A673 (cell line): ENCODE measurements at places on chromosomes 3 and 15.

DNA sequence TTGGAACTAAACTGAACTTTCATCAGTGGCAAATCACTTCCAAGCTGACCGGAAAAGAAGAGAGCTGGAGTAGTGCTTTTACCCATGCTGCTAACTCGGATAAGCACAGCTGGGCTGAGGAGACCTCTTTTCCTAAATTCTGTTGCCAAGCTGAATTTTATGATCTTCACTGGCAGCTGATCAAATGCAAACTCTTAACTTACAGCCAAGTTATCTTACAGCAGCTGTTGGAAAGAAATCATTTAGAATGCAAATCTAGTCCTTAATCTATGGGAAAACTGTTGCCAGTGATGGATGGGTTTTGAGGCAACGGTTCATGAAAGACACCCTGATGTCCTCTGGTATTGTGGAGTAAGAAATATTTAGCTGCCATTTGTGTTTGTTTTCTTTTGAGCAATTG lies 216.5 kb downstream of the ZNF385D start:
- no peak overlapping the region for H3K4me3 ChIP-seq
- DNase-seq = no peak
- no peaks in the 10 kb centered on the region for H3K4me1 ChIP-seq
- H3K27me3 ChIP-seq = no peaks in the 10 kb centered on the region

GRCh38 chr15:87829332-87830050 lies 427.0 kb downstream of the NTRK3 start:
- no peaks in the 10 kb centered on the region for H3K4me1 ChIP-seq
- H3K27me3 ChIP-seq = no peaks in the 10 kb centered on the region
- H3K4me3 ChIP-seq = no peak overlapping the region

GRCh38 chr3:149085828-149086231 lies 503 bp downstream of the HLTF start:
- DNase-seq = peak; percentile 59
- peak overlapping the region; percentile 63 for H3K27ac ChIP-seq
- H3K27me3 ChIP-seq = no peaks in the 10 kb centered on the region
- H3K36me3 ChIP-seq = peaks cover 25% of the 10 kb centered on the region

DNA sequence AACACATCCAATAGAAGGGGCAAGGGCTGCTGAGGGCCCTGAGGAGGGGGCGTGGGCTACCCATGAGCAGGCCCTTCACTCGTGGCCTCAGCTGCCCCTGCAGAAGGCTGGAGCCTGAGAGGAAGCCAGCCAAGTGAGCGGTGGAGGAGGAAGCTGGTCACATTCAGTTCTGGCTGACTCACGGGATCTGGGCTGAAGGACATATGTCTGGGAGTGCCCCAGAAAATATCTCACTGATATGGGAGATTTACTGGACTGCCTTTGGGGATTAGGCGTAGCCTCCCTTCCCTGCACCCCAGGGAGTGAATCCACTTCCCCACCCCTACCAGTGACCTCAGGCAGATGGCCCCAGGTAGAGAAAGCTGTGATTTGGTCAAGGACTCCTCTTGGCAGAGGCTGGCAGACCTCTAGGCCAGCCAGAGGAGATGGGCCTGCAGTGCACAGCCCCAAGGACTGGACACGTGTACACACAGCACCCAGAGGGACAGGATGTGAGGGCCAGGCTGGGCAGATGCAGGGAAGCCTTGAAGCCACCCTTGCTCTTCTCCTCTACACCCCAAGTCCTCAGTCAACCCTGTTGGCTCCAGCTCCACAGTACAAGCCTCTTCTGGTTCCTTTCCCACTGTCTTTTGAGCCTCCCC lies 14.2 kb upstream of the ANKDD1A start:
- no peak overlapping the region for H3K4me3 ChIP-seq
- H3K27ac ChIP-seq = no peak overlapping the region
- DNase-seq = no peak
- H3K27me3 ChIP-seq = no peaks in the 10 kb centered on the region

GRCh38 chr15:65421360-65422215 lies 1.2 kb downstream of the IGDCC4 start:
- H3K4me3 ChIP-seq = peak overlapping the region; percentile 63
- peak; percentile 58 for DNase-seq
- peaks cover 28% of the 10 kb centered on the region for H3K4me1 ChIP-seq

DNA sequence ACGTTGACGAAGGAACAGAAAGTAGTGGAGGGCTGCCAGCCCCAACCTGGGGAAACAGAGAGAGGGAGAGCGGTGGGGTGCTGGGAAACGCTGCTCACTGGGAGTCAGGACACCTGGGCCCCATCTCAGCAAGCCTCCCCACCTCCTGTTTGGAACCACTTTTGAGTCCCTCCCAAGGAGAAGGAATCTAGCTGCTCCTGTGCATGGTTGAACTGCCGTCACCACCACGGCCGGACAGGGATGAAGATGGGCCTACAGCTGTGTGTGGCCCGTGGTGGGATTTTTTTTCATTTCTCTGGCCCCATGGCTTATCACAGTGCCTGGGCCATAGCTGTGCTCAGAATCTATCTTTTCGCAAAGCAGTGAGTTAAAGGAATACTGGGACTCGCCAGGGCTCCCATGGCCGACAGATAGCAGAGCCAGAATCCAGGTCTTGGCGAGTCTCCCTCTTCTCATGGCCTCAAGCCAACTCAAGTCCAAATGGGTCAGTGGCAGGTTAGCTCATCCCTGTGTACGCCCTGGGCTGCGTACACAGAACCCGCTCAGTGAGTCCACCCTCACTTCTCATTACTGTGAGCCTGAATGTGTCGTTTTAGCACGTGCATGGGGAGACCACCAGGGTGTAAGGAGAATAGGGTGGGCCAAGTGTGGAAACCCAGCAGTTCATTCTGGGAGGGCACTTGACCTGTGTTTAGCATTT lies 271.2 kb downstream of the FAM43A start:
- no peak overlapping the region for H3K27ac ChIP-seq
- no peaks in the 10 kb centered on the region for H3K4me1 ChIP-seq

- H3K36me3 ChIP-seq = no peaks in the 10 kb centered on the region
- H3K27ac ChIP-seq = no peak overlapping the region
- H3K4me3 ChIP-seq = no peak overlapping the region
- no peak for DNase-seq
- no peaks in the 10 kb centered on the region for H3K27me3 ChIP-seq
These were observed 20.4 kb downstream of the GRK7 start for GRCh38 chr3:141783632-141784031.
